ENCODE measurements at places on chromosomes 11 and 22. TPM values are rescaled to one million over a fixed set of nuclear protein-coding genes. Genes with fewer than 3 reads are reported as not detected.

P2RY6 gene
- 2.4 TPM for polyA plus RNA-seq

C11orf21 gene
- 5.0 TPM for polyA plus RNA-seq

LRRC32 gene
- 32.8 TPM for polyA plus RNA-seq

TMEM25 gene
- 22.1 TPM for polyA plus RNA-seq

FIBIN gene
- 26.7 TPM for polyA plus RNA-seq

OR52I2 gene
- polyA plus RNA-seq = not detected

SSRP1 gene
- 90.6 TPM for polyA plus RNA-seq

HSPB2 gene
- polyA plus RNA-seq = 101 TPM

OR51B5 gene
- polyA plus RNA-seq = not detected

PIWIL4 gene
- polyA plus RNA-seq = 5.6 TPM

MMP8 gene
- 0.10 TPM for polyA plus RNA-seq

ST14 gene
- polyA plus RNA-seq = 0.67 TPM

BLID gene
- not detected for polyA plus RNA-seq

BIRC2 gene
- 39.9 TPM for polyA plus RNA-seq

ROBO3 gene
- 31.8 TPM for polyA plus RNA-seq

HEPHL1 gene
- not detected for polyA plus RNA-seq

KRTAP5-4 gene
- not detected for polyA plus RNA-seq

NCAM1 gene
- 183 TPM for polyA plus RNA-seq

ELFN2 gene
- 1.1 TPM for polyA plus RNA-seq

MYO7A gene
- polyA plus RNA-seq = 4.8 TPM

TRIM22 gene
- 12.1 TPM for polyA plus RNA-seq

KIF18A gene
- 3.2 TPM for polyA plus RNA-seq

TEX12 gene
- 0.23 TPM for polyA plus RNA-seq

DERL3 gene
- 1.2 TPM for polyA plus RNA-seq

CCS gene
- polyA plus RNA-seq = 39.3 TPM

Data from hindlimb muscle (tissue), 1 donor.